ENCODE measurements at places on chromosomes 1 and 21.

GRCh38 chr1:167650269-167651160 lies 20.5 kb downstream of the RCSD1 start:
- no peak for DNase-seq

- no peak for DNase-seq
Measured at GRCh38 chr1:87140831-87141540, 187.7 kb upstream of the LMO4 start.

DNA sequence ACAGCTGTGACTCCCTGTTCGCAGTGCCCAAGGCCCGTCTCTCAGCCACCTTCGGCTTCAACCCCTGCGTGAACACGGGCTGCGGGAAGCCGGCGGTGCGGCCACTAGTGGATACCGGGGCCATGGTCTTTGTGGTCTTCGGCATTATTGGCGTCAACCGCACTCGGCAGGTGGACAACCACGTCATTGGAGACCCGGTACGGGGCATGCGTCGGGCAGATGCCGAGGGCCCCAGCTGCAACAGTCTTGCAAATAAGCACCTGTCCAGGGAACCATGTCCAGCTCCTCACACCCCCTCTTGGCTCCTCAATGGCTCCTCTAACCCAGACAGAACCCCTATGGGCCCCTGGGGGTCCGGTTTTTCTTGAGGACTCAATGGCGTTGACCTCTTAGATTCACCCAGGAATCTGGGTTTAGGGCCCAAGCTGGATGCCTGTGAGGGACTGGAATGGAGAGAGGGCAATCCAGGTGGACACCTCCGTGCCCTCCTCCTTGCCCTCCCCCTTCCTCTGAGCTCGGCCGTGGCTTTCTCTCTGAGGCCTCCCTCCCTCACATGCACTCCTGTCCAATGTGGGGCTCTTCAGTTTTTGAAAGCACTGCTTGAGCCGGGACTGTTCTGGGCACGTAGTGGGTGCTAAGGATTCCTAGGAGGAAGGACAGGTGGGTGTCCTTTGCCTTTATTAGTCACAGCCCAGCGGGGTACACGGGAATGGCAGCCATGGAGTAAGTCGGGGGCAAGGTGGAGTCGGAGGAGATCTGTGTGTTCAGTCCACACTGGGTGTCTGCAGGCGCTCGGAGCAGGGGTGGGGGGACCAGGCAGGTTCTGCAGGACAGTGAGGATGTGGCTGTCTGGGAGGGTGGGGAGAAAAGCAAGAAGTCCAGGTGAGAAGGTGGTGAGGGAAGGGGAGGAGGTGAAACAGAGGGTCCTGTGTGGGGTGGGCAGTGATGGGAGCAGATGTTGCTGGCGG lies 51.1 kb downstream of the DISP3 start:
- DNase-seq: no peak

DNA sequence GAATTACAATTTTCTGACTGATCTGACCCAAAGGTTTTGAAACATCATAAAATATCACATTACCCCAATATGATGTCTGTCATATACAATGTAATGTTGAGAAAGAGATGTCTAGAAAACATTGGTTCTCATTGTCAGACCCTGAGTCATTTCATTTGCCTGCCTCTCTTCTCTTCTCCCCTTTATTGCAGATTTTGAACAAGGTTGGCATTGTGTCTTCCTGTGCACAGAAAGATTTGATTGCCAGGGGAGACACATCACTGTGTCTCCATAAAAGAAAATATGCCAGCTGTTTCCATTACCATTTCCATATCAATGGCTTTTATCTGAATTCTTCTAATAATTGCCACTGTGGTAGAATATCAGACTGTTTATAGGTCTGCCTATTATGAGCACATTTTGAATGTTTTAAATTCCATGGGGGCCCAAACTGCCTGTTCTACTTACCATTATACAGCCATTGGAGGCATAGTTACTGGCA lies 65.6 kb downstream of the IFI44 start:
- DNase-seq: no peak

DNA sequence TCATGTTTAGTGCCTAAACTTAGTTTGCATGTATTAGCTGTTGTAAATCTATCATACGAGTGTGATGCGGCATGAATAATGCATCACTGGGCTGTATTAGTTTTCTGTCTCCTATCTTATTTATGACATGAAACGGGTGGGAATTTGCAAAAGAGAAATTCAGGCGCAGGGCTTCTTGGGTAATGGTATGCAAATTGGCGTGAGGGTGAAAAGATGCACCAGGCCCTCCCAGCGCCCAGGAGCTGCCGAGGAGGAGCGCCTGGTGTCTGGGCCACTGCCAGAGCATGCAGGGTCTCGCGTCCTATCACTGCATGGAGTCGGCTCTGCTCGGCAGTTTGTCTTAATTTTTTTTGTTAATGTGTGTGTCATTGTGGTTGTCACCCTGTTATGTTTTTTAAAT lies 82.9 kb upstream of the ACTL8 start:
- no peak for DNase-seq
